ENCODE measurements at places on chromosomes 2 and 18.

DNA sequence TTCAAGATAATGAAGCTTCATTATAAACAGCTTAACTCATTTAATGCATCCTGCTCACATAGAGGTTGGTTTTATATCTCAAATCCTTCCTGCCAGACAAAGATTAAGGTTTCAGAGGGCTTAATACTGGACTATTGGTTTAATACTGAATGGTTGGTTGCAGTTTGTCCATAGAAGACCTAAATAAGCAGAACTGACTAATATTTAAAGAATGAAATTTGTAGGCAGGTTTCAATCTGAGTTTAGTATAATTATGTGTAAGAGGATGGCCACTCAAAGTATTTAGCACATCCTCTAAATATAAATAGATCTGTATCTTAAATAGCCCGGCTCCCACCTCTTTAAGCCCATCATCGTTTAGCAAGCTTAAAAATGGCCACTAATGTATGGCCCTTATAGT, 92.5 kb downstream of the EPB41L5 start:
- no peak for DNase-seq

DNA sequence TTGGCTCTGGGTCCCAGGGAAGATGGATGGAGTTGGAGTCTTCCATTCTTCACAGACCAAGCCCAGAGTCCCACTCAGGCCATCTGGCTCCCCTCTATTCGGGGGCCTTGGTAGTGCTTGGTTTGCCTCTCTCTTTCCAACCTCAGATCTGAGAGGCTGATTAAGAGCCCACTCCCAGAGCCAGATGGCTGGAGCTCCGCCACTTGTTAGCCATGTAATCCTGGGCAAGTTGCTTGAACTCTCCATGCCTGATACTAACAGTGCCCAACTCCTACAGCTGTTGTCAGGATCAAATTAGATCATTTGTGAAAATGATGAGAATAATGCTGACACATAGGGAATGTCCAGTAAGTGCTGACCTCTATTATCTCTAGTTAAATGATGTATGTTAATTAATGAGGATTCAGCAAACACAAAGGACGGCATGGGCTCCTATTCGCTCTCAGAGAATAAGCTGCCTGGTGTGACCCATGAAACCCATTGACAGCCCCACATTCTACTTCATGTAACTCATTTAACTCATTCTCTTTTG, 46.6 kb upstream of the SLC14A1 start:
- DNase-seq: no peak

DNA sequence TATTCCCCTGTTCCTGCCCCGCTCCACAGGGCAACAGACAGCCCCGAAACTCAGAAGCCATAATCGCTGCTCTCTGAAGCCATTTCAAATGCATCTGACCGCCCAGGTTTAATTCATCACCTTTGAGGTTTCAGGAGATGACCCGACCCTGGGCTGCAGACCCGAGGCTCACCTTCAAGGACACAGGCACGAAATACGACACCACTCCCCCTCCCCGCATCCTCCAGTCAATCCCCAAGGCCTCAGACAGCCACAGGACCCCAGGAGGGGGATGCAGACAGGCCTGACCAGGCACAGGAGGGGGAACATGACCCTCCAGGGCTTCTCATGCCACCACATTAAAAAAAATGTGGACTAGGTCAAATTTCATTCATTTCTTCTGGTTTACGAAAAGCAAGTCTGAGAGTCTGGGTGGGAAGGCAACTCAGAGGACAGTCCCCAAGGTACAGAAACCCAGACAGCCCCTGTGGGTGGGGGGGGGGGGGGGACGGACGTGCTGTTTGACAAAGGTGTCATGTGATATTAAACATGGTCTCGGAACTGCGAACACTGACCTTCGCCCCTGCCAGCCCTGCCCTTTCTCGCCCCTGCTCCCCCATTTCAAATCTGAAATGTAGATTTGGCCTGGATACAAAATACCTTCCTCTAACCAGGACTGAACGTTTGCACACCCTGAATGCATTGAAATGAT, 142.9 kb downstream of the BCL11A start:
- no peak for DNase-seq

GRCh38 chr18:67901573-67901972, 385.1 kb upstream of the DSEL start:
- no peak for DNase-seq

DNA sequence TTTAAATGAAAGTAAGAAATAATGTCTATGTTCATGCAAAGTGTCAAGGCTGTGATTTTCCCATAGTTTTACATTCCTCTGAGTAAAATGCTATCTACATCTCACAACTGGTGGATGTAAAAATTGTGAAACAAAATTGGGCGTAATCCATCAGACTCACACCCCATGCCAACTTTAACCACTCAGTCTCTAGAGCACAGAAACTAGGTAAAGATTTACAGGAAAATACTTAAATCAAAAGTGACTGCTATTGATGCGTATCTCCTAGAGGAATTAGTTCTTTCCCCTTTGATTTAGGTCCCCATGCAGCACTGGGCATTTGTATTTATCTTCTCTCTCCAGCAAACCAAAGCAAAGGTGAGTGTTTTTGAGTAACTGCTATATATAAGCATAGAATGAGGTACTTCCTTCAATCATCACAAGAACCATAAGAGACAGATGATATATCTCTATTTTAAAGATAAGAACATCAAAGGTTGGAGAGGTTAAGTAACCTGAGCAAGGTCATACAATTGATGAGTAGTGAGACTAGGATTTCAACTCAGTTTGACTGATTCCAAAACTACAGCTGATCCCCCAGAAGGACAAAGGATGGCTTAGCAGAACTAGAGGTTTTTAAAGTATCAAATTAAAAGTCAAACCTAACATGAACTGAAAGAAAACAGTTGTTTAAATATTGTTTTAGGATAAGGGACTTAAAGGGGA, 594.0 kb upstream of the ACVR2A start:
- no peak for DNase-seq

DNA sequence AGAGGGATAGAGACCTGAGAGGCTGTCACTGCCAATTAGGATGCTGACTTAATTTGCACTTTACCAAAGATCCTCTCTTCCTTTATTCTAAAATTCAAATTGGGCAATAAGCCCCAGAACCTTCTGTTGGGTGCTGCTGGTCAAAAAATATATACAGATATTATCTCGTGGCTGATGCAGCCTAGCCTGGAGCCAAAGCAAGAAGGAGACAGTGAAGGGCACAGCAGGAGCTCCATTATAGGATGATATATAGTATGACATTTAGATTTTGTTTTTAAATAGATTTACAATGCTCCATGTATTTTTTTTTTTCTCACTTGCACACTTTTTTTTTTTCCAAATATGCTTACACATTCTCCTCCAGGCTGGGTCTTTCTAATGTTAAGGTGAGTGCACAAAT, 579.3 kb downstream of the PIK3C3 start:
- no peak for DNase-seq

- DNase-seq: no peak
Measured at GRCh38 chr2:199926806-199927205, 15.7 kb downstream of the C2orf69 start.

DNA sequence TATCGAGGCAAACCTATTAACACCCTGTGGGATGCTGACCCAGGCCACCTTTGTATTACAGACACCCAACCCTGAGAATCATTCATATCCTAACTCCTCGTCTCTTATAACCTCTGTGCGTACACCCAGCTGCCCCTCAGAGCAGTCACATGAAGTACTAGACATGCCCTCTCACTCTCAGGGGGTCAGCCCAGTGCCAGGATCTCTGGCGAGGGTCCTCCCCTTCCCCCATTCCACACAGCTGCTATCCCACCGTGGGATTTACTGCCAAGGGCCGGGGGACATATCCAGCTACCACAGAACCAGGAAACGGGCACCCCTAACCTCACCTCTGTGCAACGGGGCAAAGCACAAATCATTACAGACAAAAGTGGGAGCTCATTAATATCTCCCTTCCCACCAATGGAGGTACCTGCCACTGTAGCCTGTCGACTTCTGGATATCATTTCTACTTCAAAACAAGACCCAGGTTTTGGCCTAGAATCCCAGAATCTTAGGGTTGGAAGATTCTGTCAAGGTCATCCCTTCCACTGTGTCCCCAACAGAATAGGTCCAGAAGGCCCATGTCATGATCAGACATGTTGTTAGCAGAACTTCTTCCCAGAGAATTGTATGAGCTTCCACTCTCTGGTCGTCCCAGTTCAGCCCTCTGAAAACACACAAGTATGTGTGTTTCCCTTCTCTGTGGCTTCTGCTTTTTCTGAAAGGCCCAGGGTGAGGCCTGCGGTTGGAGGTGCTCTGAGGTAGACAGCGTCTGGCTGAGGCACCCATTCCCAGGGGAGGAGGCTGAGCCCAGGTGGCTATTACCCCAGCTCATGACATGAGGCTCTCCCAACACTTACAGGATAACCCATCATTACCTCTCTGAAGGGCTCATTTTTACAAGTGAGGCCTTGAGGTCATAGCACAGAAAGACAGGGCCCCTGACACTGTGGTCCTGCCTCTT, 1.7 kb downstream of the TMBIM1 start:
- peak; percentile 22 for DNase-seq

DNA sequence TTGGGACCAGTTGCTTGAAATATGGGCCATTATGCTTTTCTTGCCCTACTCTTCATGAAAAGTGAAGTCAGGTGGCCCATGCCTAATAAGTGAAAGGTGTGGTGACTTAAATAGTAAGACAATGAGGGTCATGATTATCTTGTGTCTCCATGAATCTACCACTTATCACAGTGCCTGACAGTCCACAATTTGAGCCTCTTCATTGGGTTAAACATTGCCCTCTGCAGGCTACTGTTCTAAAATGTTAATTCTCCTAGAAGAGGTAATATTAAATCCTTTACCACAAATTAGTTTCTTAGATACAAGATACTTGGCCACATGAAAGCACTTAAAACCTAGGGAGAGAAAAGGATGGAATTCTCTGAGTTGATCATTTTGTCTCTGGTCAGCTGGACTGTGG, 4.0 kb downstream of the EGR4 start:
- DNase-seq: no peak

- DNase-seq: no peak
Measured at GRCh38 chr18:68177807-68178702, 536.9 kb downstream of the TMX3 start.

- no peak for DNase-seq
Measured at GRCh38 chr18:5890331-5891183, 4.8 kb downstream of the TMEM200C start.

DNA sequence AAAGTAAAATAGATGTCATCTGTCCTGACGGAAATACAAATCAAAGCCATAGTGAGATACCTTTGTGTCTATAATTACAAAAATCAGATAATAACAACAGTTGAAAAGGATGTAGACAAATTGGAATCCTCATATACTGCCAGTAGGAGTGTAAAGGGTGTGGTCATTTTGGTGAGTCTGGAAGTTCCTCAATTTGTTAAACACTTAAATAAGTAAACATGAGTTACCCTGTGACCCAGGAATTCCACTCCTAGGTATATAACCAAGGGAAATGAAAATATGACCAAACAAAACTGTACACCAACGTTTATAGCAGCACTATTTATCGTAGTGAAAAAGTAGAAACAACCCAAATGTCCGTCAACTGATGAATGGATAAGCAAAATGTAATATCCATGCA, 24.0 kb downstream of the R3HDM1 start:
- no peak for DNase-seq

GRCh38 chr18:8795586-8796325, 90.4 kb downstream of the MTCL1 start:
- no peak for DNase-seq

DNA sequence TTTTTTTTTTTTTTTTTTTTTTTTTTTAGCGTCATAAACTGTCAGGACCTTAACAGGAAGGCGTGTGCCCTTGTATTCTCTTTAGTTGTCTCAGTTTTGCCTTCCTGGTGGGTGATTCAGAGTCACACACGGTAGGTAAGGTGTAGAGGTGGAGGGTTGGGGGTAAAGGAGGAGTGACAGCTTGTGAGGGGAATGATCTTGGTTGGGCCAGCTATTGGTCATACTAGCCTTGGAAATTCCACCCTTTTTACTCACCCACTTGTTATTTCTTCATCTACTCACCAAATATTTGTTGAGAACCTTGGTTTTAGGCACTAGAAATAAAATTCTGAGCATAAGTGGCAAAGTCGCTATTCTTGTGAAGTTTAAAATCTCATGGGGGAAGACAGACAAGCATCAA, 22.2 kb downstream of the SMIM21 start:
- no peak for DNase-seq

GRCh38 chr2:120763508-120763907, 27.8 kb downstream of the GLI2 start:
- no peak for DNase-seq

DNA sequence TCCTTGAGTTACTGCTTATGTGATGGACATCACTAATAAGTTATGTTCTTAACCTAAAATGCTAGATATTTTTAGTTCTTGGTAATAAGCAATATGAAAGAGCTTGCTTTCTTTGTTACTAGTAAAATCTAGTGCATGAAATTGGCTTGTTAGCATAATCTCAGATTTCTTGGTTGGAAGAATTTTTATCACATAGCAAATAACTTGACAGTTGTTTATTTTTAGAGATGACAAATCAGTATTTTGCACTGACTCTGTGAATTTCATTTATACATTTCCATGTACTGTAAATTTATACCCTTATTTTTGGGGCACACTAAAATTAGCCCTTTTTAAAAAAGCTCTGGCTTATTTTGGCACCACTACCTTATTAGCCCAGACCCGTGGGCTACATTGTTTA, 45.6 kb downstream of the LCLAT1 start:
- DNase-seq: no peak

DNA sequence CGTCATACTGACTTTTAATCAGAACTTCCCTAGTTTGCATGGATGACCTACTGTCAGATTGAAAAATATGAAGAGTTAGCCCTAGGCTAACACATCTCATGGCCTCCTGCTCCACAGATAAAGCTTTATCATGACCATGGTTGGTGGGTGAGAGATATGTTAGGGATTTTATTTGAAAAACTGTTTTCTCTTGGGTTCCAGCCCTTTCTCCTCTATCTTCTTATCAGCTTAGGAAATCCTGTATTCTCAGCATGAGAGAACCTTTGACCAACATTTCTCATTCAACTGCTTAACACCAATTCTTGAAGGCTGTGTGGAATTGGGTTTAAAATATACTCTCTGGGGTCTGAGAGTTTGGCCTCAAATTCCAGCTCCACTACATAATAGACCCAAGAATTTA, 1407.0 kb upstream of the CELF4 start:
- no peak for DNase-seq

DNA sequence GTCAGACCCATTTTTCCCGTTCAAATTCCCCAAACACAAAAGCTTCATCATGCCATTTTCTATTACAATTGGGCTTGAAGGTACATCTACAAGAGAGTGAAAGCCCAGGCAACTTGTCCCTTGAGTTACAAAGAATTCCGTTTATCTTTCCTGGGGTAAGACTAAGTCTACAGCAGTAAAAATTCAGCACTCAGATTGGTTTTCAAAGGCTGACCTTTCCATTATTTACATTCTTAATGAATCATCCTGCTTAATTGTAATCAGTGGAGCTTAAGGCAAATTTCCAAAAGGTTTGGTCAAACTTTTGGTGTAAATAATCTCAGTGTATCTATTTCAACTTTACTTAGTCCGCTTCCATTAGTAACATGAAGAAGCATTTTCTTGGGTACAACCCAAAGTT, 33.4 kb upstream of the ST3GAL5 start:
- DNase-seq: no peak

GRCh38 chr2:117960231-117960630, 53.6 kb downstream of the CCDC93 start:
- no peak for DNase-seq

GRCh38 chr2:66340521-66340920, 94.4 kb upstream of the MEIS1 start:
- DNase-seq: no peak
